ENCODE measurements at places on chromosomes 11 and 22.
A peak's percentile ranks its signal among the peaks of the same experiment; 100 is the strongest.

DNA sequence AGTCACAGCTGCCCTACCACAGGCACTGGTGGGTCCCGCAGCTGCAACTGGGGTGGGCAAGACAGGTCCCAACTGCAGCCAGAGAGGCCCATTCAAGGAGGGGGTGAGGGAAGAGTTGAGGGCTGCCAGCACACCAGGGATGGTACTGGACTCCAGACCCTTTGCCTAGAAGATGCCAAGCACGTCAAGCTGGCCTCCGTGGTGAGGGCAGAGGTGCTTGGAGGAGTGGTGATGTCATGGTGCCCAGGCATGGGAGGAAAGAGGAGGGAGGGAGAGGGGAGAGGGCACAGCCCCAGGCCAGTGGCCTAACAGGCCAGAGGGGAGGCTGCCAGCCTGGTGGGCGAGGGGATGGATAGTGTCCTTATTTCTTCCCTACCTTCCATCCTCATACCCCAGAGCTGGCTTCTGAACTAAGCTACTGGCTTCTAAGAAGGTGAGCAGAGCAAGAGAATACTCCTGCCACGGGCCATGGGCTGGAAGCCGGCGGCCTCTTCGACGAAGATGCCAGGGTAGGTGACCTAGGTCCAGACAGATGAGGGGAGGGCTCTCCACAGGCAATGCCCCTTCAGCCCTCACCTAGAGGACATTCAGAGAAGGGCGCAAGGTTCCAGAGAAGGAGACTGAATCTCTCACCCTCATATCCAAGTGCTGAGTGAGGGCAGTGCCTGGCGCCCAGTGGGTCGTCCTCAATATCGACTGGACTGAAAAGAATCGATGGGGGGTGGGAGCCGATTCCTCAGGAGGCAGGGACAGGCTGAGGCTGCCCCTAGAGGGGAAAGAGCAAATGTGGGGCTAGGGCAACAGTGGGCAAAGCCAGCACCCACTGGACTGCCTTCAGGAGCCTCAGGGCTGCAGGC is 1.8 kb downstream of the SYT7 start:
- DNase-seq, result no peak

GRCh38 chr22:18095101-18095805 is 15.4 kb upstream of the TUBA8 start:
- no peak for DNase-seq

DNA sequence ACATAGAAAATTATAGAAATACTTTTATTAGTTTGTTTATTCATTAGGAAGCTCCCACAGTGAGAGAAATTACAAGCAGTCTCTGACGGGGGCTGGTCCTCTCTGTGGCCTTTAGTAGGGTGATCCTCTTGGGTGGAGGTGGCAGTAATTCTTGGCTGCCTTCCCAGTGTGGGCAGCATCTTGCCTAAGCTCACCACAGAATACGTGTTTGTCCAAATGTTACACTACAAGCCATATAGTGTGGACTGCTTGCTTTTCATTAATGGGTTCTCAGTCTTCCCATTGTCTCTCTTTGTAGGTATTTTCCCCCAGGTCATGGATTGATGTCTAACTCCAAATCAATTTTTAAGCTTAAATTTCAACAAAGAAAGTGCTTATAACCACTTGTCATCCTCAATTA is 43.3 kb downstream of the ENDOD1 start:
- no peak for DNase-seq

GRCh38 chr11:8961401-8961800 is 2.8 kb downstream of the TMEM9B start:
- DNase-seq, result no peak

GRCh38 chr11:112834277-112834755 is 126.9 kb upstream of the NCAM1 start:
- DNase-seq, result no peak

DNA sequence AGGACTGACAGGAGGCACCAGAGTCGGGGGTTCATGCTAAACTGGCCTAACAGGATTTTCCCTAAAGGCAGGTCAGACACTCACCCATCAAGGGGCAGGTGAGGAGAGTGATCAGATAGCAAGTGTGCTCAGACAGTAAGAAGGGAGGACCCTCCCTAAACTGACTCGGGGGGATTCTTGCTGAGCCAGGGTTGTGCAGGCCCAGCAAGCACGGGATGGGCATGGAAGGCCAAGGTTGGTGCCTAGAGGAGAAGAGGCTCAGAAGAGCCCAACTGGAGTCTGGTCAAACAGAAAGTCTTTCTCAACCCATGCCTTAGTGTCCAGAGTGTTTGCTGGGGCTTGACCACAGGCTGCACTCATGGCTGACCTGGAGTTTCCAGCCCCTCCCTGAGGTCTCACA is 6.2 kb upstream of the APOL1 start:
- DNase-seq, result no peak

- no peak for DNase-seq
Observed at GRCh38 chr11:117199916-117200812, 994 bp downstream of the TAGLN start.

- DNase-seq, result no peak
Observed at GRCh38 chr11:119525180-119525866, 102.4 kb upstream of the THY1 start.

DNA sequence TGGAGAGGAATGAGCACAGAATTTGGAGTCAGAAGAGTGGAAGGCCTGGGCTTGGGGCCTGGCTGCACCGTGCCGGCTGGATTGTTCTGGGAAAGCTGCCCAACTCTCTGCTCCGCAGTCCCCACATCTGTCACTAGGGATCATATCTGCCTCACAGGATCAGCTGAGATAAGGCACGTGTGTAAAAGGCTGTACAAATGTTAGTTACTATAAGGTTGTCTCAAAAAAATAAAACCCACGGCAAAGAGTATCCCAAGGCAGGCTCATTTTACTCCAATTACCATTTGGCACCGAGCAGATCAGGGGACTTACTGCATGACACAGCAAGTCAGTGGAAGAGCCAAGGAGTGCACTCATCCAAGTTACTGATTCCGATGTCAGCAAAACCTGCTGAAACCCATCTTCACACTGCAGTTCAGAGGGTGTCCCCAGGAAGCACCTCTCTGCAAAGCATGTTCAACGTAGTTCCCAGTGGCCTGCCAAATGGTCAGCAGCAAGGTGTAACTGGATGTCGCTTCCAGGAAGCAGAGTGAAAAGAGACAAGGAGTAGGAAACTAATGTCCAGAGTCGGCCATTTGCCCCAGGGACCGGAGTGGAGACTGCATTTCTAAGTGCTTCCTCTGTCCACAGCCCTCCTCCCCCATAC is 18.1 kb upstream of the MRTFA start:
- no peak for DNase-seq

DNA sequence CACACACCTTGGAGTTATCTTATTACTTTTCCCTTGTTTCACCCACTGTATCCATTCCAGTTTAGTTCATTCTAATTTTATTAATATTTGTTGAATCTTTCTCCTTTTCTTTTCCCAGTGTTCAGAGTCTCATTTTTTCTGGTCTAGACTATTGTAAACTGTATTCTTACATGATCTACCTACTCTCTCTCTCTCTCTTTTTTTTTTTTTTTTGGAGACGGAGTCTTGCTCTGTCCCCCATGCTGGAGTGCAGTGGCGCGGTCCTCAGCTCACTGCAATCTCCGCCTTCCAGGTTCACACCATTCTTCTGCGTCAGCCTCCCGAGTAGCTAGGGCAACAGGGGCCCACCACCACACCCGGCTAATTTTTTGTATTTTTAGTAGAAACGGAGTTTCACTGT is 2.1 kb downstream of the ANKRD42 start:
- no peak for DNase-seq

DNA sequence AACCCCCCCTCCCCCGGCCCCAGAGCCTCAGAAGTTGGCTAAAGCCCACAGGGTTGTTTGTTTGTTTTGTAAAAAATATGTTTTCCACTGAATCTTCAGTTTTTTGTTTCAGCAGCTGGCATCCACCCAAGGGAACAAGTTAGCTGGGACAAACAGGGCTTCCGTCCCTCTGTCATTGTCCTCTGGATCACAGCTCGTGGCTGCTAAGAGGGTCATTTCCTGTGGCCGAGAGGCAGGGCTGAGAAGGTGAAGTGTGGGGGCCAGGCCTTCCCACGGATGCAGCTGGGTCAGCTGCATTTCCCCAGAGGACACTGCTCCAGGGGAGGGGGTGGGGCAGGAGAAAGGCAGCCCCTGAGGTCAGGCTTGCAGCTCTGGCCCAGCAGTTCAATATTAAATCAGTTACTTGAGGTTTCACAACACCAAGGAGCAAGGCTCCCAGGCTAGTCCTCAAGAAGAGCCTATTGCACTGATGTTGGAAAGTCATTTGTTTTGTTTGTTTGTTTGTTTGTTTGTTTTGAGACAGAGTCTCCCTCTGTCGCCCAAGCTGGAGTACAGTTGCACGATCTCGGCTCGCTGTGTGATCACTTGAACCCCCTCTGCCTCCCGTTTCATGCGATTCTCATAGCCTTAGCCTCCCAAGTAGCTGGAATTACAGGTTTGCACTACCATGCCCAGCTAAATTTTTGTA is 34.4 kb upstream of the SMTN start:
- no peak for DNase-seq

- DNase-seq, result no peak
Observed at GRCh38 chr22:17846326-17846992, 72.2 kb upstream of the BID start.

- DNase-seq, result no peak
Observed at GRCh38 chr22:47043835-47044721, 281.6 kb downstream of the TBC1D22A start.

DNA sequence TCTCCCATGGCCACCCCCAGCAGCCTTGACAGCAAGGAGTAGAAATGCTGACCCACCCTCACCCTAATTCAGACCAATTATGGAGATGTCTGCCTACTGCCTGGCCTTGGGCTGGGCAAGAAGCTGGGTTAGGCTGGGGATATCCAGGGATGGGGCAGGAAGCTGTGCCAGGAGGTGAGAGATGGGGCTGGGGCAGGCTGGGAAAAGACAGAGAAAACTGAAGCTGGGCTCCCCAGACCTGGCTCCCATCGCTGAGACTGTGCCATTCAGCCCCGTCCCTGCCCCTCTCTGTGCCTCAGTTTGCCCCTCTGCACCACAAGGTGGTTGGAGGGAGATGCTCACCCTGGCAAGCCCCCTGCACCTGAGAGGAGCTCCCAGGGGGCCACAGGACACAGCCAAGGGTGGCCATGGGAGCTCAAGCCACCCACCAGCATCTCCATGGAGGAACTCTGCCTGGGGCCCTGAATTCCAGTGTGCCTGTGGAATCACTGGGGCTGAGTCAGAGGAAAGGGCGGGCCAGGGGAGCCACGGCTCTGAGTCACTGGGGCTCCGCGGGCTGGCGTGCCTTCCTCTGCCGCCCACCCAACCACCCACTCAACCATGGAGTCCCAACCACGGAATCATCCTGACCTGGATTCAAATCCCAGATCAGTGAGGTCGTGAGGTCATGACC is 6.0 kb upstream of the CARD10 start:
- DNase-seq, result peak; percentile 77
